Fibroblast of the conjunctiva (primary cell): ENCODE measurements at places on chromosomes 5 and 9.

DNA sequence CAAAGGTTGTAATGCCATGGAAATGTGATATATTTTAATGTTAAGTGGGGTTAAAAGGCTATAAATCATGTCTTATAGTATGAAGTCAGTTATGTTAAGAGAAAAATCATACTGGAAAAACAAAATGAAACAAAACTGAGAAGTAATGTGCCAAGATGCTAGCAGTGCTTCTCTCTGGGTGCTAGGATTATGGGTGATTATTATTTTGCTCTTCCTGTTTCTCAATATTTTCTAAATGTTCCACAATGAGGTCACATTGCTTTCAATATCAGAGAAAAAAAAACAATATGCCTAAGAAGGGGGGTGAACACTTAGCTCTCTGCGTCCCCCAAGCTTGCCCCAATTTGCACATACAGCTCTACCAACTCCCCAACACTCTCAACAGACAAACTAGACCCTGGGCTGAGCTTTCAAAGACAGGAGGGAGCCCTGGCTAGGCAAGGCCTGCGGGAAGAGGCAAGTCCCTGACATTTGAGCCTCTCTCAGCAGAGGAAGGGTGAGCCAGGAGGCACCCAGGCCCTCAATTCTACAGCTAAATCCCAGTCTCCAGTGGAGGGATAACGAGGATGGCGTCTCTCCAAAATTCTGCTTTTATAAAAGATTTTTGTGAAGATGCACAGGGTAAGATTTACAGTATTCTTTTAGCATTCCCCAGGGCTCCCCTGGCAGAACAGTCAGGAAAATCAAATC, 24.4 kb downstream of the WHRN start:
- DNase-seq, result no peak

DNA sequence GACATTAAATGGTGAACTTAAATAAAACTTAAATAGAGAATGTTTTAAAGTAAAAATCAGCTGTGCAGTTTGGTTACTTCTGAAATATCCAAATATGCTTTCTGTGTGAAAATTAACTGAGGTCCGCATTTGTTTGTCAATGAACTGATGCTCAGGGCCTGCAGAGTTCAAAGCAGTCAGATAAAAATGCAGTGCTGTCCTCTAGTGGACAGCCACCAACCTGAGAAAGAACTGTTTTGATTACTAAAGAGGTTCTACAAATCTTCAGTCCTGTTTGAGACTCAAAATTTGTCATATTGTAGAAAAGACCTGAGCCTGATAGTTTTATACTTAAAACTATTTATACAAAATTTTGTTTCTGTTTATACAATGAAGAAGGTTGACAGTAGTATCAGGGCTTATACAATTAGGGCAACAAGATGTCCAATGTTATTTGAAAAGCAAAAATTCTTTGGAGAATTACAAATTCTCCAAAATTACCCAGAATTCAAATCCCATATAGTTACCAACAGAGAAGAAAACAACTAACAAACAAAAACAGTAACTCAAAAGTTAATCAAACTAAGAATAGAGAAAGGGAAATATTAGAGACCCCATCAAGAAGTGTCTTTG, 232.3 kb upstream of the TBCA start:
- DNase-seq, result peak; percentile 22

GRCh38 chr9:85392260-85392659, 349.5 kb downstream of the AGTPBP1 start:
- no peak for DNase-seq

- no peak for DNase-seq
These were observed 57.2 kb downstream of the KCNN2 start for GRCh38 chr5:114419067-114419388.

DNA sequence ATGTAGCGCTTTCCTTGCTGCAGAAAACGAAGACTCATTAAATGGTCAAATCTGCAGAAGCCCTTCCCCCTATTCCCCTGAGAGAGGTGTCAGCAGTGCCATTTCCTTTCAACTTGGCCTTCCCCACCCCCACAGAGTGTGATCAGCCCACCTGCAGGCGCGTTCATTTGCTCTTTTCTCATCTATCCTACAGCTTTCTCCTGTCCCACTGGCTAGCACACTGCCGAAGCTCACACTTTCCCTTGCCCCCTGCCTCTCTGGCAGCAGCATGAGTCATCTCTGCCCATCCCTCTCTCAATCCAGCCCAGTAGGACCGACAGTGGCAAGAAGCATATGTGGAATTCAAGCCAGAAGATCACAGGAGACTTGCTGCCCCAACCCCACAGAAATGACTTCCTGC, 213.8 kb downstream of the FAM114A2 start:
- DNase-seq, result no peak
